ENCODE measurements at places on chromosomes 4 and X.

DNA sequence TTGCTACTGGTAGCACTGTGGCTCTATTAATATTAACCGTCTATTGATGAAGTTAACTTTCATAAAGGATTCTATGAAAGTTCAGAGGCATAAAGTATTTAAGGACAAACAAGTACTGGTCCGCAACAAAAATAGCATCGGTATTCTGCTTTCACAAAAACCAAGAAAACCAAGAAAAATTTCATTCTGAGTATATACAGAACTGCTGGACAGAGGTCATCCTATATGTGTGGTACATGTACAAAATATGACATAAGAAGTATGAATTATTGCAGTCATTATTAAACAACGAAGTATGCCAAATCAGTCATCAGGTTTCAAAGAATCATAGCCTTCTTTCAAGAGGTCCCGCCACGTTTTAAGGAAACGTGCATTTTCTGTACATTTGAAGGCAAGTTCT lies 2.4 kb downstream of the C4orf46 start:
- DNase-seq: no peak

DNA sequence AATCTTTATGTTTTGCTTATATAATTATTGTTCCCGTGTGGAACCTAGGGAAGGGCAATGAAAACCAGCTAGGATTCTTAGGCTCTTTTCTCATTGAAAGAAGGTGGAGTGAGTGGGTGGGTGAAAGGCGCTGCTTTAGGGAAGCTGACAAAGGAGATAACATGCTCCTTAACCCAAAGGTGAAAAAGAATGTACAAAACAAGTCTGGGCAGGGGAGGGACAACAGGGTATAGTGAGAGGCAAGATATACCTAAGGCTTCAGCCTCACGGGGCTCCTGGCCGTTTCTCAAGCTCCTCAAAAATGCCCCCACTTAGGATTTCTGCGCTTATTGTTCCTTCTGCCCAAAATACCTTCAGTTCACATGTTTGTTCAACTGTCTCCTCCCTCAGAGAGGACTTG lies 1.8 kb downstream of the SH2D1A start:
- no peak for DNase-seq

GRCh38 chr4:156915221-156915620 lies 56.4 kb downstream of the PDGFC start:
- DNase-seq: no peak

DNA sequence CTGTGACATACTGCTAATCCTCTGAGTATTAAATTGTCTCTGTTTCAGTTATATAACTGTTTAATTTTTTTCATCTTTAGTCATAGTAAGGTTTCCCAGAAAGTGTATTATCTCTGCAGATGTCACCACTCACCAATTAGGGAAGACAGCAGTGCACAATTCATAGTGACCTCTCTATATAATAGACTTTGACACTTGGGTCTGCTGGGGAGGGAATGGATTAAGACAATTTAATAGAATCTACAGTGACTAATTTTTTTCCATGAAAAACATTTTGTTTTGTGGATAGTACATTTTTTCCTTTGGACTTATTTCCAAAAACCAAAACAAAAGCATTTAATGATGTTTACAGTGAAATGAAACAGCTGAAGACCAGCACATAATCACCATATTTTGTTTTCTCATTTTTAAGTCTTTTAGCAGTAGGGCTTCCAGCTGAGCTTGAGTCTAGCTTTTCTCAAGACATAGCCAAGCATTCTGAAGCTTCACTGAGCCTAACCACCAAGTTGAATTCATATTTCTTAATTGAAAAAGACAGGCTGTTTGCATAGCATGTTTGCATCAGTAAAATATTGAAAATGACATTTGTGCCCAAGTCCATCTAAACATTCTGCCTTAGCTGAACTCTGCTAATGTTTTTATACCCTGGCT lies 69.5 kb downstream of the PCDH19 start:
- DNase-seq: no peak

DNA sequence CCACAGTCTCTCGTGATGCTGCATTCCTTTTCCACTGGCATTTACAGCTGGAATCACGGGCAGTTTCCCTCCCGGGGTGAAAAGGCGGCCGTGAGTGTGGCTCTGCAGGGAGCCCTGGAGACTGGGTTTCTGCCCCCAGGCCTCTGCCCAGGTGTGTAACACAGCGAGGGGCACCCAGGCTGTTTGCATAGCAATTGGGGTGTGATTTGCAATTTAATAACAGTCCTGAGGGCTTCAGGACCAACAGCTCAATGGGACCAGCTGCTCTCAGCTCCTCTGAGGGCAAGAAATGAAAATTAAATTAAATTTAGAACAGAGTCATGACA lies 99.0 kb upstream of the SHOX start:
- DNase-seq: no peak

DNA sequence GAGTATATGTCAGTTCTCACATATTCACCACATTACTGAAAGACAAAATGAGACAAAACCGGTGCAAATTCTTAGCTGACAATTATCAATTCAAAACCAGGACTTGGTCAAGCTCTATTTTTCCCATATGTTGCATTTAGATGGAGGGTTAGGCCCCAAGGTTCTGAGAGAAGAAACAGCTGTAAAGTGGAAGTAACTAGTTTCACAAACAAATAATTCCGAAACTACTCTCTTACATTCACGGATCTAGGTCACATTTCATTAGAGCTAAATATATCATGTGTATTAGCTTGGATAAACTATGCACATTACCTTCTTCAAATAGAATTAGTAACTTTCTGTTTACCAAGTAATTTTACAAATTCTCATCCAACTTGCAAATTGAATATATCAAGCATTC lies 3.7 kb upstream of the GABRA2 start:
- DNase-seq: no peak

GRCh38 chrX:123920105-123920785 lies 41.3 kb upstream of the STAG2 start:
- DNase-seq: no peak

DNA sequence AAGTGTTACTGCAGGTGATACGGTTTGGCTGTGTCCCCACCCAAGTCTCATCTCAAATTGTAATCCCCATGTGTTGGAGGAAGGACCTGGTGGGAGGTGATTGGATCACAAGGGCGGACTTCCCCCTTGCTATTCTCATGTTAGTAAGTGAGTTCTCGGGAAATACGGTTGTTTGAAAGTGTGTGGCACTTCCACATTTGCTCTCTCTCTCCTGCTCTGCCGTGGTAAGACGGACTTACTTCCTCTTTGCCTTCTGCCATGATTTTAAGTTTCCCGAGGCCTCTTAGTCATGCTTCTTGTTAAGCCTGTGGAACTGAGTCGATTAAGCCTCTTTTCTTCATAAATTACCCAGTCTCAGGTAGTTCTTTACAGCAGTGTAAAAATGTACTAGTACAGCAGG lies 65.2 kb upstream of the SLC7A11 start:
- no peak for DNase-seq

All from NCI-H187 (cell line).